ENCODE measurements at places on chromosomes 5 and 9.
A peak's percentile ranks its signal among the peaks of the same experiment; 100 is the strongest.

GRCh38 chr9:105539452-105539851, 18.5 kb upstream of the FKTN start:
- no peaks in the 10 kb centered on the region for H3K4me1 ChIP-seq
- no peak overlapping the region for H3K27ac ChIP-seq
- no peaks in the 10 kb centered on the region for H3K27me3 ChIP-seq
- no peak for DNase-seq
- no peak overlapping the region for H3K4me3 ChIP-seq

- H3K36me3 ChIP-seq, result no peaks in the 10 kb centered on the region
- no peak overlapping the region for H3K27ac ChIP-seq
- H3K27me3 ChIP-seq, result peaks cover 21% of the 10 kb centered on the region
- DNase-seq, result no peak
- H3K4me1 ChIP-seq, result no peaks in the 10 kb centered on the region
- no peak overlapping the region for H3K4me3 ChIP-seq
Measured at GRCh38 chr5:105504-106070, 13.6 kb downstream of the PLEKHG4B start.

- no peaks in the 10 kb centered on the region for H3K4me1 ChIP-seq
- peaks cover 5% of the 10 kb centered on the region for H3K27me3 ChIP-seq
- no peaks in the 10 kb centered on the region for H3K36me3 ChIP-seq
- no peak overlapping the region for H3K27ac ChIP-seq
- DNase-seq, result no peak
Measured at GRCh38 chr5:107704681-107705401, 34.1 kb upstream of the EFNA5 start.

DNA sequence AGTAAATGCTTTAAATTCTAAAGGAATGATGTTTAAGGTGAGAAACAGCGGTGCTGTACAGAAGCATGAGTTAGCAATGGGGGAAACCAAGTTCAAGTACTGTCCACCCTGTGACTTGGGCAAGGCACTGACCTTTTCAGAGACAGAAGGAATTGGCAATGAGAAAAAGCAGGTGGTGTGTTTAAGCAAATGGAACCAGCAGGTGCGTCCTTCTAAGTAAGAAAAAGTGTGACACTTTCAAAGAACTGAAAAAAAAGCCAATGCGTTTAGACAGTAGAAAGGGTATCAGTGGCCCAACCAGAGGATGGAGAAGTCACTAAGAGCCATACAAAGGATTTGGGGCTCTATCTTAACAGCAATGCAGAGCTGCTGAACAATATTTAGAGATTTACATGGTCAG, 250.6 kb downstream of the PAPPA start:
- H3K27me3 ChIP-seq, result no peaks in the 10 kb centered on the region
- H3K36me3 ChIP-seq, result peaks cover 9% of the 10 kb centered on the region
- no peak overlapping the region for H3K27ac ChIP-seq
- no peak for DNase-seq
- no peak overlapping the region for H3K4me3 ChIP-seq
- H3K4me1 ChIP-seq, result no peaks in the 10 kb centered on the region

- no peaks in the 10 kb centered on the region for H3K27me3 ChIP-seq
- no peak overlapping the region for H3K4me3 ChIP-seq
- peaks cover under 1% of the 10 kb centered on the region for H3K4me1 ChIP-seq
- no peaks in the 10 kb centered on the region for H3K36me3 ChIP-seq
- H3K27ac ChIP-seq, result no peak overlapping the region
Measured at GRCh38 chr9:27462846-27463245, 61.2 kb upstream of the IFNK start.

DNA sequence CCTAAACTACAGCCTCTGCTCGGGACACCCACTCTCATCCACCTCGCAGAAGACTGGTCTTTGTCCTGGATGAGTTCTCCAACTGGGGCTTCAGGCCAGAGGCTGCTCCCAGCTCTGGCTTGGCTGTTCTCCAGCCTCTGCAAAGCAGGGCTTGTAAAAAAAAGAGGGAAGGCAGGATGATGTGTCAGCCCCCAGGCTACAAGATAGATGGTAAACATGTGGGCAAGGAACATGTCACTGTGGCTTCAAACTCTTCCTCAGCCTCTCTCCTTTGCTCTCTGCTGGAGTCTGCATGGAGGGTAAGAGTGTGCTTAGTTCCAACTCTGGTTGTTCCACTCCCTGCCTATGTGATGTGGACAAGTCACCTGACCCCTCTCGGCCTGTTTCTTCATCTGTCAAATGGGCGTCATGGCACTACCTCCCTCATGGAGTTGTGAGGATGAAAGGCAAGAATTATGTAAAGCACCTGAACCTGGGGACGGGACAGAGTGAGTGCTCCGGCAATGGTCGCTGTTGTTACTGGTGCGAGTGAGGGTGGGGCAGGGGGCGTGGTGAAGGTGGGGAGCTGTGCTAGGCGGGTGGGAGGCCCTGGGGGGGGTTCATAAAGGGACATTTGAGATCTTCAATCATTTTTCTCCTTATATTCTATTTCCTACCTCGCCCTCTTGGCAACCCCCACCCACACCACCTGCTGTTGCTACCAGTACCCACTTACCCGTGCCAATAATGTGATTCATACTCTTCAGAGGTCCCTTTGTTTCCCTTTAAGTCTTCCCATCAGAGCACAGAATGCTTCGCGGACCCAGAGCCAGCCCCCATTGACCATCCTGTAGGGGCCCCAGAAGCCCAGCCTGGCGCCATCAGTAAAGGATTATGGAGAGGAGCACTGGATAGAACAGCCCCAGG, 6.8 kb upstream of the ZNF79 start:
- H3K4me1 ChIP-seq, result peaks cover 4% of the 10 kb centered on the region
- no peak for DNase-seq
- no peaks in the 10 kb centered on the region for H3K36me3 ChIP-seq
- H3K27me3 ChIP-seq, result peaks cover 12% of the 10 kb centered on the region
- H3K27ac ChIP-seq, result peak overlapping the region; percentile 22
